SK-N-SH treated with all-trans-retinoic acid at 6 μM for 48 hours (cell line): ENCODE measurements at places on chromosomes 12 and 14.

DNA sequence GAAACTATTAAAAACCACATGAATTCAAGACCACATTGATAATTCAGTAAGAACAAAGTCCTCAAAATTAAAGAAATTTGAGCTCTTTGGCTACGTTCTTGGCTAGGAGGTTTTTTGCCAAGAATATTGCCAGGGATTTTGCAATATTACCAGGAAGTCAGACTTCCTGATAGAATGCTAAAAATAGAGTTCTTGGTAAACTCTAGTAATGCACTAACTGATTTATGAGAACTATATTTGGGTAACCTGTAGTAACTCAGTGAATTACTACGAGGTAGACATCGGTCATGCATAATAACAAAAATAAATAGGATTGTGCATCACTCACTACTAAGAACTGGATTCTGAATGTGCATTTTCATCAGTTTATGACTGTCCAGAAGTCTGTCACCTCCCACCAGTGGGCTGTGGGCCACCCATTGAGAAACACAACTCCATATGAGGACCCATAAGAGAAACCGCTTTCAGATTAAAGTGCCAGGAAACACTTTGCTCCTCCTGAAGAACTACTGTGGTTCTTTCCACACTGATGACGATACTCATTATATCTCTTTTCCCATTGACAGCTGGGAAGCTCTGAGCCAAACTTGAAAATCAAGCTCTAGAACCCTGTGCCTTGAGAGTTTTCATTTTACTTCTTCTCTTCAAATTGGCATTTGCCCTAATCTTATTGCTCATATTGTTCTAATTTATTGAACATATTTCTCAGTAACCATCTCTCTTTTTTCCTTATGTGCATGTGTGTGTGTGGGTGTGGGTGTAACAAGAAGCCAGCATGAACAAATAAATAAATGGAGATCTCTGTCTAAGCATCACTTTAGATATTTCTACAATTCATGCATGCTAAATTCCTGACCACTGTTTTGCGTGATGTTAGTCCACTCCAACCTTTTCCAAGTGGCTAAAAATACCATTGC, 116.6 kb downstream of the BCL11B start:
- no peak for ATAC-seq

GRCh38 chr12:232731-233614, 19.0 kb upstream of the SLC6A12 start:
- no peak for ATAC-seq

DNA sequence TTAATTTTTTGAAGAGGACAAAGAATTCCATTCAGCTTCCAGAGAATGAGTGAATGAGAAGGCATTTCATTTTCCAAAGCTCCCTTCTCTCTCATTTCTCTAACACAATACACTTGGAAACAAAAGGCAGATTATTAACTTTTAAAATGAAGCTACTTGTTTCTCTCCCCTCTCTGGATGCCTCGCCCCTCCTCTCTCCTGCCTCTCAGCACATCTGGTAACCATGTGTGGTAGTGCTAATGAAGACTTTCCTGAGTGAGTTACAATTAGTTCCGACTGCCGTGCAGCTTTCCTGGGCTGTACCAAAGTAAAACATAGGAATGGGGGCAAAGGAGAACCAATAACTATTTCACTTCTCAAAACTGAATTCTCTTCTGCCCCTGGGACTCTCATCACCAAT, 84.7 kb upstream of the SOX5 start:
- ATAC-seq: no peak

DNA sequence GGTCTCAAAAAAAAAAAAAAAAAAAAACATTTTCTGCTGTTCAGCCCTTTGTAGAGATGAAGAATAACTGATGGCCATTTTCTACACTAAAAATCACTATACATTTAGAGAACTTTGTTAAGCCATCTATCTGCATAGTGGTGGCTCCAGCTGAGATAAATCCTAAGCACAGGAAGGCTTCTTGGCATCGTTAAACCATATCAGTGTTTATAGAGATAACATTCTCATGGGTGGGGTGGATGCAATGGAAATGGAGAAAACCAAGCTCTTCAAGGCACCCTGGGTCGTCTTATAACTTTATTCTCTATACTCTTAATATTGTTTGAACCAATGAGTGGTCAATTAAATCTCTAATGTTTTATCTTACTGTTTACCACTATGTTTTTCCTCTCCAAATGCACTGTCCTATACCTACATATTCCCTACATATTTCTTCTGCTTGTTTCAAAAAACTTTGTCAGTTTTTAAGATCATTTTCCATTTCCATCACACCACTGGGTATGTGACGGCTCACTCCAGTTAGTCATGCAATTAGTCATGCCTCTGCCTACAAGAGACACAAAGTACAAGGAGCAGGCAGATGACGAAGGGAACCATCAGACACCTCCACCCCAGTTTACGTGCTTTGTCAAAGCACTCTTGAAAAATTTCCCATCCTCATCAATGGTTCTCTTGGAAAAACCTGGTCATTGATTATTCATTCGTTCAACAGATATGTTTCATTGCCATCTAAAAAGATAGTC, 119.3 kb upstream of the OVCH1 start:
- ATAC-seq: no peak

GRCh38 chr12:80485222-80485987, 41.4 kb downstream of the PTPRQ start:
- no peak for ATAC-seq

DNA sequence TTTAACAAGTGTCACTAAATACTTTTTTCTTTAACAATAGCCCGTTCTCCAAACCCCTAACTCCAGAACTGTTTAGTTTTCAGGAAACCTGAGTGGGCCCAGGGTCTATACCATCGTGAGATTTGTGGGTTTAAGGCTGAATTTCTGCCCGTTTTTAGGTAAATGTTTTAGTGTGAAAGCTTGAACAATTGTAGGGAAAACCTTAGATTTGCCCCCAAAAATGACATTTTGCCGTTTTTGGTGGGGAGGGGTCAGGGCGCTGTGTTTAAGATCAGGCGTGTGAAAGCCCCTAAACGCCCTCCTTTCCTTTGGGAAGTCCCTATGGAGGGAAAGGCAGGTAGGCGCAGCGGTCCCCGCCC, 320 bp upstream of the PRPF39 start:
- ATAC-seq: no peak

- ATAC-seq: no peak
Measured at GRCh38 chr12:66552716-66553115, 126.2 kb downstream of the GRIP1 start.

GRCh38 chr12:3281588-3282383, 204.6 kb downstream of the TSPAN9 start:
- ATAC-seq: peak; percentile 47; the same call in 1 of the 3 replicates

- ATAC-seq: no peak
Measured at GRCh38 chr14:91390165-91390778, 27.3 kb downstream of the CCDC88C start.

DNA sequence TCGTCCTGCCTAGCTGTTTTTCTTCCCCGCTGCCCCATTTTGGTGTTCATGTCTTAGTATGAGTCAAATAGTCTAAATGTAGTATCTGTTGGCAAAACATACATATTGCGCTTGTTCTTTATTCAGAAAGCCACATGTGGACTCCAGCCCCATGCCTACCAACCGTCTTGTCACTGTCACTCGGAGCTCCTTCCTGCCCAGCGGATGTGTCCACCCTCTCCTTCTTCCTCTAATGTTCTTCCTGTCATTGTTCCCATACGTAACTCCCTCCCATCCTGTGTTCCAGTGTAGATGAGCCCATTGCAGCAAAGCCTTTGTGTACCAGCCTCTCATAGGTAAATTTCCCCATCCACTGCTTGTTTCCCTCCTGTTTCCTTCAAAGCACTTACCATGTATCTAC, 120.5 kb downstream of the TMX1 start:
- ATAC-seq: no peak

- no peak for ATAC-seq
Measured at GRCh38 chr12:124497039-124497438, 70.4 kb downstream of the NCOR2 start.

DNA sequence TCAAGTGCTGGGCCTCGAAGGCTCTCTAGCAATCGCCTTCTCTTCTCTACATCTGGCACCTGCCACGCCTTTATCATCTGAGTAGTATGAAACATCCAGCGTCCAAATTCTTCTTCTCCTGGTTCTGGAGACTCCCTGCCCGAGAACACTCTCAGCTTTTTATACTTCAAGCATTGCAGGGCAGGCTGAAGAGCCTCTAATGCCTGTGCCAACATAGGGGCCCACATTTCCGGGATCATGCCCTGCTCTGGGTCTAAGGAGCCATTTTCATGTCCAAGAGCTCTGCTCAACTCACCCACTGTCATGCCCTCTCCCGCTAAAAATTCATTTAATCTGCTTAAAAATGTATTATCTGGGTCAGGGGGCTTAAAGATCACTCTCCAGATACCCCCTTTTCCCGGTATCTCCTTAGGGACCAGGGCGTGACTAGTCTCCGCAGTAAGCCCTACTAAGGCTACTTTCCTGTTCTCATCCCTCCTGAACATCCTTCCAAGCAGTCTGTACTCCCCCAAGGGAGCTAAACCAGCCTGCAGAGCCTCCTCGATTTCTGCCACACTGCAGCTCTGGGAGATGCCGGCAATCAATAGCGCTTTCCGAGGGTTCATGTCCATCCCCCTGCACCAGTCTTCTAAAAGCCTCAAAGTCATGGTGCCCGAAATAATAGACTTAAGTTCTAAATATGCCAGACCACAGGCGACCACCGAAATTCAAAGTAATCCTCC, 940 bp downstream of the MOAP1 start:
- ATAC-seq: no peak; the same call in 2 of the 3 replicates

DNA sequence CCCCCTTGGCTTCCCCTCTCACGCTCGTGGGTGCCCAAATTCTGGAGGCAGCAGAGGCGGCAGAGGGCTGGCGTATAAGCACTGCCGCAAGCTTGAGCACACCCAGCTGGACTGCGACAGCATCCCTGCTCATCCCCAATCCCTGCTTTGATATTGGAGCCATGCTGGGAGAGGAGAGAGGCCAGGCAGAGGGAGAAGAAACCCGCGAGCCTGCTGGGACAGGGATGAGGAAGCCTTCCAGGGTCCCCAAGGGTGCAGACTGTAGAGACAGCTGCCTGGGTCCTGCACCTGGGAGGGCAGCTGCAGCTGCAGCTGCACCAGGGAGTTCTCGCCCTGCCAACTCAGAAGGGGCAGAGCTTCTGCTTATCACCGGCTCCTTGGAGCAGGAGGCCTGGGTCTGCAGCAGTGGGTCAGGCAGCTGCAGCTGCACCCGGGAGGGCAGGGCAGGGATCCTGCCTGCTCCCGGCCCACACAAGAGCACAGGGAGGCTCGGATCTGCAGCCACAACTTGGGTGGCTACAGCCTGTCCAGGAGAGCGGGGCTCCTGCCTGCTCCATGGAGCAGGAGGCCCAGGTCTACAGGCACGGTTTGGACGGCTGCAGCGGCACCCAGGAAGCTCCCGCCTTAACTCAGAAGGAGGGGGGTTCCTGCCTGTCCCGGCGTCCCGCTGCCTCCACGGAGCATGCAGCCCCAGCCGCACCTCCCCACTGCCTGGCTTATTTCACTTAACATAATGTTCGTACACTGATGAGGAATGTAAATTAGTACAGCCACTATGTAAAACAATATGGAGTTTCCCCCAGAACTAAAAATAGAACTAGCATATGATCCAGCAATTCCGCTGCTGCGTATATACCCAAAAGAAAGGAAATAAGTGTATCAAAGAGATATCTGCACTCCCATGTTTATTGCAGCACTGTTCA, 60.4 kb upstream of the SGPP1 start:
- ATAC-seq: no peak

- no peak for ATAC-seq
Measured at GRCh38 chr14:82313889-82314288, 780.2 kb upstream of the SEL1L start.

- no peak for ATAC-seq
Measured at GRCh38 chr12:46244273-46244915, 24.4 kb downstream of the SLC38A1 start.

DNA sequence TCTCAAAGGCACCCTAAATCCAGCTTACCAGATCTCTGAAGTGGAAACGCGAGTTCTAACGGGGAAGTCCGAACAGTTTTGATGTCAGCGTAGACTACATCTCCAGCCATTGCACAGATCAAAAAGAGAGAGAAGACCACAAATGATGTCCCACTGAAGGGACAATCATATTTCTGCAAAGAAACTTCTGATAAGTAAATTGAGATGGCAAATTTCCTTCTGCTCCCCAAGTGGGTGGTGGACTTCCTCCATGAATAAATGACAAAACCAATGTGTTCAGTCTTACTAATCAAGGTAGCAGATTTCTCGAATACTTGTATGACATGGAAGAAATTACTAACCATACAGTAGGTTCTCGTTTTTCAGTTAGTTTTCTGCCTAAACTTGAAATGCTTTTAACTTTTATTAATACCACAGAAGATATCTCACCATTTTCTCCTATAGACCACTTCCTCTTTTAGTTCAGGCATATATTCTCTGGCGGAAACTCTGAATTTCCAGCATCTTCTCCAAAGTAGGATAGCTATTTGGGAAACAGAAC, at the start of gene CLECL1:
CLECL1 (minus strand) TSS at position 177 of the 541 bp plus-strand sequence.
- no peak for ATAC-seq

DNA sequence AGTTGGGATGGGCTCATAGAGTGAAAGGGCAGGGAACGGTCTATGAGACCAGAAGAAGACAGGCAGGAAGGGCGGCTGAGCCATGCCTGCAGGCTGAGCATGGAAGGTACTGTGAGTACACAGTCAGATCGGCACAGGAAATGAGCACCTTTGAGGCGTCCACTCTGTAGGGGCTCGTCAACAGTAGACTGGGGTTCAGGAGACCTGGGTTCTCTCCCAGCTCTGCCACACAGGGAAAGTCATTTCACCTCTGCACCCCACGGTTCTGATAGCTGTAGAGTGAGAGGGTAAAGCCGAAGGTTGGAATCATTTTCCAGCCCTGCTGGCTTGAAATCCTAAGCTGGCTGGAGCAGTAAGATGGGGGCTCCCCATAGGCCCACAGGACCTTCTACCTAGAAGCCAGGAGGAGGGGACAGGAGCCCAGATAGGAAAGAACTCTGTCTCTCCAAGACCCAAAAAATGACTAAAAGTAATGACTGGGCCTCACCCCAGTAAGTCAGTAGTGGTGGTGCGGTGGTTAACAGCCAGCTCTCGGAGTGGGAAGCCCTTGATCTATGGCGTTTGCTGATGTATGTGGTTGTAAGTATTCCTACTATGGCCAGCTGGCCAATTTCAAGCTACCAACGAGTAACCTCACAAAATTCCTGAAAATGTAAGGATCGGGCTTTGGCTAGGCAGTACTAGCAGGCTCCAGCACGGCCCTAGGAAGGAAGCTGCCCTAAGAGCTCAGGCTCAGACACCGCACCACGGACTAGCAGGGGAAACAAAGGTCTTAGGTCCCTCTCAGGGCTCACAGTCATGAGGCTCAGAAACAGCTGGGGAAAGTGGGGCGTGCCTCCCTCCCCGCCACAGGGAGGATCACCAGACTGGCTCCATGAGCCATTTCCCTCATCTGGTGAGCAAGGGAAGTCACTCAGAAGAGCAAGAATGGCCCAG, 10.3 kb upstream of the CD27 start:
- ATAC-seq: no peak

DNA sequence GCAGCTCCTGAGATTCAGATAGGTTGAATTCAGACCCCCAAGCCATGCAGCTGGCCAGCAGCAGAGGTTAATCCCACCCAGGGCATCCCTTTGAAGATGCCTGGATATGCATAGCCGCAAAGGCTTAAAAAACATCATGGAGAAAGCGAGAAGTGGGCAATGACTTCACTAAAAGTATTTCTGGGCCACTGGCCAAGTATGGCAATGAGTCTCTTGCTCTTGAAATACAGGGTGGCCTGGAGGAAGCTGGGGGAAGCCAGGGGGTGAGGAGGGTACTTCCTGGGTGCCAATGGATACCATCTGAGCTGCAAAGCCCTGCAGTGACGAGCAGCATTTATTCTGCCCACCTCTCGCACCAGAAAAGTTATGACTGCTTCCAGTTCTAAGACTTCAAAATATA, 539.3 kb upstream of the TBX3 start:
- ATAC-seq: peak; percentile 75

GRCh38 chr12:131121705-131122405, 168.1 kb downstream of the ADGRD1 start:
- no peak for ATAC-seq
